ENCODE measurements at places on chromosomes 1 and 21. TPM values are rescaled to one million over a fixed set of nuclear protein-coding genes. Genes with fewer than 3 reads are reported as not detected.

CATSPERE gene
- 0.61 TPM for polyA plus RNA-seq

CRP gene
- not detected for polyA plus RNA-seq

DNA sequence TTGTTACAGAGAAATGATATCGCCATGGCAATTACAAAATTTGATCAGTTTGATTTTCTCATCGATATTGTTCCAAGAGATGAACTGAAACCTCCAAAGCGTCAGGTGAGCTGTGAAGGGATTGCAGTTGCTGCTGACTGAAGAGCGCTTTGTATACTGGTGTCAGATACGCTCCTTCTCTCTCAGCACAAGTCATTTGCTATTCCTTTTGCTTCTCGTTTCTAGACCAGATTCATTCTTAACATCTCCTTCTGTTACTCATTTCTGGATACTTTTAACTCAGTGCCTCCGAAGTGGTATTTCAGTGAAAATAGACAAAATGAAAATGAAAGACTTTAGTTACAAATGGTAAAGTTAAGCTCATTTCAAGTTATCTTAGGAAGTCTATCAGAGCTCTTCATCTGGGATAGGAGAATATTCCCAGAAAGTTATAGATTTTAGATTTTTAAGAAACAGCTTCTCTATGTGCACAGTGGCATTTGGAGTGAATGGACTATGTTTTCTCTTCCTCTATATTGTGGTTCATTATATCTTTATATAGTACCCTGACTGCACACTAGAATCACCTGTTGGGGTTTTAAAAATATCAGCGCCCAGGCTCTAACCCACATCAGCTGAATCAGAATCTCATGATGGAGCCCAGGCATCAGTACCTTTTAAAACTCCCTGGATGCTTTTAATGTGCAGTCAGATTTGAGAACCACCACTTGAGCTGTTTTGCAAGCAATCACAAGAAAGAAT, 30.3 kb upstream of the KCNQ4 start:
- H3K4me1 ChIP-seq: no peaks in the 10 kb centered on the region
- no peak overlapping the region for H3K27ac ChIP-seq
- H3K27me3 ChIP-seq: no peaks in the 10 kb centered on the region
- no peaks in the 10 kb centered on the region for H3K36me3 ChIP-seq

DNA sequence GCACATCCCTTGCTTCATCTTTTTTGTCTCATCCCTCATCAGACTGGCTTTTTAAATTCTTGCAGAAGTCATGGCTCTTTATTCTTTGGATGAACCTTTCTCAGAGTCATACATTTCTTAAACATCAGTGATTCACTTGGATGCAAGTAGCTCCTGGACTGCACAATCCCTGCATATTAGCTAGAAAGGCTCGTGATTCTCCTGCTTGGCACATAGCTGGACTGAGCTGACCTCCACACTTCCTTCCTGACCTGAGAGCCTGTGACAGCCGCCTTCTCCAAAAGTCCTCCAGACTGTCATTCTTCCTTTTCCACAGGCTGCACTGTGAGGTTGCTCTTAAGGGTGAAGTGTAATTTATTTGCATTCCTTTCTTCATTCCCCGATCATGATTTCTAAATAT, 109.4 kb downstream of the RGL1 start:
- peak; percentile 62 for DNase-seq
- H3K4me1 ChIP-seq: peaks cover 32% of the 10 kb centered on the region
- no peaks in the 10 kb centered on the region for H3K27me3 ChIP-seq
- peak overlapping the region; percentile 59 for H3K27ac ChIP-seq
- H3K36me3 ChIP-seq: peaks cover 14% of the 10 kb centered on the region

PTGER3 gene
- not detected for polyA plus RNA-seq

- no peak overlapping the region for H3K4me3 ChIP-seq
- no peak overlapping the region for H3K27ac ChIP-seq
- H3K27me3 ChIP-seq: no peaks in the 10 kb centered on the region
Observed at GRCh38 chr21:26837539-26837938, 7.7 kb downstream of the ADAMTS1 start.
